ENCODE measurements at places on chromosomes 7 and 10. TPM values are rescaled to one million over a fixed set of nuclear protein-coding genes. Genes with fewer than 3 reads are reported as not detected.

GRCh38 chr10:31490858-31491504 lies 172.0 kb downstream of the ZEB1 start:
- H3K27me3 ChIP-seq, result no peaks in the 10 kb centered on the region
- no peaks in the 10 kb centered on the region for H3K4me1 ChIP-seq
- no peak overlapping the region for H3K27ac ChIP-seq
- no peak overlapping the region for H3K4me3 ChIP-seq

- H3K4me1 ChIP-seq, result peaks cover 28% of the 10 kb centered on the region
- no peak overlapping the region for H3K4me3 ChIP-seq
- no peaks in the 10 kb centered on the region for H3K27me3 ChIP-seq
- no peak overlapping the region for H3K27ac ChIP-seq
- H3K36me3 ChIP-seq, result no peaks in the 10 kb centered on the region
- DNase-seq, result no peak
These were observed 1.9 kb downstream of the SKIDA1 start for GRCh38 chr10:21523557-21524008.

- no peak overlapping the region for H3K27ac ChIP-seq
- H3K4me3 ChIP-seq, result no peak overlapping the region
- H3K27me3 ChIP-seq, result no peaks in the 10 kb centered on the region
- no peak for DNase-seq
- peaks cover 14% of the 10 kb centered on the region for H3K4me1 ChIP-seq
These were observed 37.3 kb downstream of the ADAM12 start for GRCh38 chr10:126351021-126351420.

- no peaks in the 10 kb centered on the region for H3K36me3 ChIP-seq
- H3K4me1 ChIP-seq, result no peaks in the 10 kb centered on the region
- no peak overlapping the region for H3K4me3 ChIP-seq
- no peak for DNase-seq
These were observed 90.1 kb downstream of the ZNF365 start for GRCh38 chr10:62464308-62464707.

DNA sequence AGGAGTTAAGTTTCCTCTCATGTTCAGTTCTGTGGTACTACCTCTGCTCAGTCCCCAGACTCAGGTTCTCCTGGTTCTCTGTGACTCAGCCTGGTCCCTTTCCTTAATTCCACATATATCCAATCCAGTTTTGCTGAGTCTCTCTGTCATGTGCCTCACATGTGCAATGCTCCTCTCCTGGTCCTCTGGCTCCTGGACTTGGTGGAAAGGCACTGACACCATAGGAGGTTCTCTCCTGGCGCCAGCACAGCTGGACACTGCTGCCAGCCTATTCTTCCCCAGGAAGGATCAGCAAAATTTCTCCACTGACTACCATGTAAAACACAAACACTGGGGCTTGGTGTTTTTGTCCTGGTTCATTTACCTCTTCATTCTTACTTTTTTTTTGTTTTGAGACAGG lies 27.8 kb downstream of the GLUD1 start:
- H3K27ac ChIP-seq, result no peak overlapping the region
- H3K4me3 ChIP-seq, result no peak overlapping the region
- H3K4me1 ChIP-seq, result no peaks in the 10 kb centered on the region
- peaks cover 3% of the 10 kb centered on the region for H3K36me3 ChIP-seq
- H3K27me3 ChIP-seq, result no peaks in the 10 kb centered on the region

DNA sequence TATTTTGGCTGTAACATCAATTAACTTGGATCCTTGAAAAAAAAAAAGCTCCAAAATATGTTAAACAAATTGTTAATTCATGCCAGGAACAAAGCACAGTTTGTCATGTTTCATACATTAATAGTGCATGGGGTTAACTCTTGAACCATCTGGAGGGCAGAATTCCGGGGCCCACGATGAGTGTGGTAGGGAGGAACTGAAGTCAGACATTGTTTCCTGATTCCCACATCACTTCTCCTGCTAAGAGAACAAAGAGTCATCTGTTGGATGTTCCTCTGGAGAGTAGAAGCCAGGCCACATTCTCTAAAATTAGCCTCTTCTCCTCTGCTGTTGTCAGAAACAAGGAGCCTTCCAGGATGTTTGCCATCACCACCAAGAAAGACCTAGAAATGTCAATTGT lies 54.6 kb downstream of the TMEM178B start:
- H3K27ac ChIP-seq, result no peak overlapping the region
- H3K4me1 ChIP-seq, result no peaks in the 10 kb centered on the region
- H3K27me3 ChIP-seq, result peaks cover 11% of the 10 kb centered on the region
- no peak for DNase-seq

DNA sequence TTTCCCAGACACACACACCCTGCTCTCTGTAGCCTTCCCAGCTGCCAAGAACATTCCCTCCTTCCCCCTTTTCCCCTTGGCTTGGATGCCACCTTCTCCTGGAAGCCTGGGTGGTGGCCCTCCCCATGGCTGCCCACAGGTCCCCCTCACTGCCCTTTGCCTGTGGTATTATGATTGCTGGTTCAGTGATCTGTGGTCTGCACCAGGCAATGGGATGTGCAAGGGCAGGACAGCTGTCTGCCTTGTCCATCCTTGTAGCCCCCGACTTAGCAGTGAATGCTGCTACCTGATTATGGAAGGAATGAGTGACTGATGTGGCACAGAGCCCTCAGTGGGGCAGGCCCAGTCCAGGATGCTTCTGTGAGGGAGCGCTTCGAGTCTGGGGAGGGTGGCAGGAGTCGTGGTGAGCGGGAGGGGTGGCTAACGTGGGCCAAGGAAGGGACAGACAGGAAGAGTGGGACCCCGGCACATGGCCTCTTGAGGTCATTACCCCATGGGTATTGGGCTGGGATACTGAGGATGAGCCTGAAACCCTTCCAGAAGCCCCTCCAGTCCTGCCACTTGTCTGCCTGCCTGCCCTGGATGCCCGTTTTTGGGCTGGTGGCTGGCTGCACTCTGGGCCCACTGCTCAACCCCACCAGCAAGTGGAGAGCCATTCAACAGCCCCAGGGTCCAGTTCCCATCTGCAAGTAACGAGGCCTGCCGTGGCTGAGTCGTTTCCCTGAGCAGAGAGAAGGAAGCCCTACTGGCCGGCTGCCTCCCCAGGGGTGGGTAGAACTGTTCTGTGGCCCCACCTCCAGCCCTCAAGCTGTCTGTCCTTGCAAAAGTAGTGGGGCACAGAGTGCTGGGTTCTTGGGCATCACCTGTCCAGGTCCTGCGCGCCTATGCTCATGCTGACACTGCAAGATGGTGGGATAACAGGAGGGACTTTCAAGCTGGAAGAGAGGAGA lies 8.8 kb downstream of the CHST3 start:
- no peak for DNase-seq
- 0 out of 2 replicates have a peak overlapping the region, but pooled peaks have one; percentile 89 for H3K27ac ChIP-seq
- H3K4me1 ChIP-seq, result peaks cover 92% of the 10 kb centered on the region
- H3K36me3 ChIP-seq, result no peaks in the 10 kb centered on the region
- no peak overlapping the region for H3K4me3 ChIP-seq
- no peaks in the 10 kb centered on the region for H3K27me3 ChIP-seq

- H3K4me3 ChIP-seq, result peak overlapping the region; percentile 69
- H3K27me3 ChIP-seq, result no peaks in the 10 kb centered on the region
- H3K36me3 ChIP-seq, result peaks cover 54% of the 10 kb centered on the region
- H3K4me1 ChIP-seq, result peaks cover 37% of the 10 kb centered on the region
- no peak for DNase-seq
These were observed 1.3 kb downstream of the PPIF start for GRCh38 chr10:79348640-79348988.

- no peak overlapping the region for H3K4me3 ChIP-seq
- no peaks in the 10 kb centered on the region for H3K27me3 ChIP-seq
- no peak for DNase-seq
- H3K4me1 ChIP-seq, result no peaks in the 10 kb centered on the region
These were observed 118.2 kb downstream of the SNX10 start for GRCh38 chr7:26409661-26410547.

GRCh38 chr10:11197878-11198277 lies 180.2 kb downstream of the CELF2 start:
- no peak overlapping the region for H3K4me3 ChIP-seq
- H3K36me3 ChIP-seq, result no peaks in the 10 kb centered on the region
- 0 out of 2 replicates have a peak, but pooled peaks cover 7% of the 10 kb centered on the region for H3K27me3 ChIP-seq
- H3K27ac ChIP-seq, result no peak overlapping the region
- DNase-seq, result no peak
- H3K4me1 ChIP-seq, result no peaks in the 10 kb centered on the region

DNA sequence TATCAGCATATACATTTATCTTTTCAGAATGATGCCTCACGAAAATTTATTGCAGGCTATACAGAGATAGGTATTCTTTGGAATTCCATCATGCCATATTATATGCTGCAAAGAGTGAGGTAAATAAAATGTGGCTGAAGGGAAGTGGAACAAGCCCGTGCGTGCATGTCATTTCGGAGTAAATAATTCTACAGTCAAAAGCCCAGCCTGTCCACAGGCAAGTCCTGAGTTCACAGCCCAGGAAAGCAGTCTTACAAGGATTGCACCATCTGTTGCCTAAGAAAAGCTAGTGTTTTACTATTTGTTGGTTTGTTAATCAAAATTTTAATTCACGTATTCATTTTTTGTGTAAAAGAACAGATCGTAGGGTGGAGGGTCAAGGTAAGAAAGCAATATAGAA lies 292.4 kb upstream of the AKR1E2 start:
- DNase-seq, result no peak
- no peak overlapping the region for H3K4me3 ChIP-seq
- peaks cover 9% of the 10 kb centered on the region for H3K4me1 ChIP-seq
- no peaks in the 10 kb centered on the region for H3K27me3 ChIP-seq
- no peak overlapping the region for H3K27ac ChIP-seq

DNA sequence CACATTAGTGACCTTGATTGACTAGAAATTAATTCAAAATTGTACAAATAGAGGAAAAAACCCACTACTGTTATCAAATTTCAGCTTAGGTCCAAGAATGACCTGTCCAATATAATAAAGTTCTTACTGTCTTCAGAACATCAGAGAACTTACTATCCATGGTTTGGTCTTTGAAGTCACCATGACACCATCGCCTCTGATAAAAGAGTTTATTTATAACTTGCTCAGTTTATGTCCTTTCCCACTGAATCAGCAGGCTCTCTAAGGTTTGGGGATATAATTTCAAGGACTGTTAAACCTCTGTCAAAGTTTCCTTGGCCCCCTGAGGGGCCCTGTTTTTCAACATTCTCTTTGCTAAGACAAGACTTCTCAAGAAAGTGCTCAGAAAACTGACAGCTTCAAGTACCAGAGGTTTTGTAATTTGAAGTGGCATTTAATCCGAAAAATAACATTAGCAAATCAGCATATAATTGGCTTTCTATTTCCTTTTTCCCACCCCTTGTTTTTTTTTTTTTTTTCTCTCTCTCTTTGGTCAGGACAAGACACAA lies 191.7 kb upstream of the FERD3L start:
- no peak overlapping the region for H3K4me3 ChIP-seq
- H3K27me3 ChIP-seq, result no peaks in the 10 kb centered on the region
- no peaks in the 10 kb centered on the region for H3K4me1 ChIP-seq
- DNase-seq, result no peak
- H3K27ac ChIP-seq, result no peak overlapping the region
- no peaks in the 10 kb centered on the region for H3K36me3 ChIP-seq

DNA sequence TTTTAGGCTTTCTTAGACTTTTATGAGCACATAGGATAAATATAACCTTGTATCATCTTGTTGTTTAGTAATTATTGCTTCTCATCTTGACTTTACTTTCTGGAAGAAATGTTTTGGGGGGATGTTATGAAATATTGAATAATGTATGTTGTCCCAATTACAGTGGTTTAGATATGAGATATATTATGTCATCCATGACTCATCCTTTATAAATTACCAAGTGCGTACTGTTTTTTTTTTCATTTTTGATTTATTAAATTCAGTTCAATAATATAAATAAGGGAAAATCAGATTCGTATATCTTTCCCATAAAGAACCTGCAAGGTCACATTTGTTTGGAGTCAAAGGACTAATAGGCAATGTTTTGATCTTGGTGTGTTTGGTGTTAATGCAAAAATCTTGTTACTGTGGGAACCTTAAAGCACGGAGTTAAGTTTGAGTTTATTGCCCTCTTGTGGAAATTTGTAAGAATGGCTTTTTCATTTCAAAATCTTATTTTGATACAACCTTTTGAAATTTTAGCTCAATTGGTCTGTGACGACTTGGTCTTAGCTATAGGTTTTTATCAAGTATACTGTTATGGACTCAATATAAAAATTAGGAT lies 108.6 kb downstream of the SRI start:
- H3K4me3 ChIP-seq, result no peak overlapping the region
- H3K4me1 ChIP-seq, result no peaks in the 10 kb centered on the region
- no peaks in the 10 kb centered on the region for H3K36me3 ChIP-seq

- H3K27ac ChIP-seq, result peak overlapping the region; percentile 55
- H3K27me3 ChIP-seq, result no peaks in the 10 kb centered on the region
- peaks cover 47% of the 10 kb centered on the region for H3K4me1 ChIP-seq
- peak; percentile 57 for DNase-seq
- no peaks in the 10 kb centered on the region for H3K36me3 ChIP-seq
- peak overlapping the region; percentile 45 for H3K4me3 ChIP-seq
These were observed 5.7 kb downstream of the BLVRA start for GRCh38 chr7:43764039-43764761.

- no peaks in the 10 kb centered on the region for H3K27me3 ChIP-seq
- H3K27ac ChIP-seq, result no peak overlapping the region
- no peaks in the 10 kb centered on the region for H3K36me3 ChIP-seq
- H3K4me3 ChIP-seq, result no peak overlapping the region
- H3K4me1 ChIP-seq, result no peaks in the 10 kb centered on the region
These were observed 24.7 kb downstream of the NOD1 start for GRCh38 chr7:30453921-30454320.

DNA sequence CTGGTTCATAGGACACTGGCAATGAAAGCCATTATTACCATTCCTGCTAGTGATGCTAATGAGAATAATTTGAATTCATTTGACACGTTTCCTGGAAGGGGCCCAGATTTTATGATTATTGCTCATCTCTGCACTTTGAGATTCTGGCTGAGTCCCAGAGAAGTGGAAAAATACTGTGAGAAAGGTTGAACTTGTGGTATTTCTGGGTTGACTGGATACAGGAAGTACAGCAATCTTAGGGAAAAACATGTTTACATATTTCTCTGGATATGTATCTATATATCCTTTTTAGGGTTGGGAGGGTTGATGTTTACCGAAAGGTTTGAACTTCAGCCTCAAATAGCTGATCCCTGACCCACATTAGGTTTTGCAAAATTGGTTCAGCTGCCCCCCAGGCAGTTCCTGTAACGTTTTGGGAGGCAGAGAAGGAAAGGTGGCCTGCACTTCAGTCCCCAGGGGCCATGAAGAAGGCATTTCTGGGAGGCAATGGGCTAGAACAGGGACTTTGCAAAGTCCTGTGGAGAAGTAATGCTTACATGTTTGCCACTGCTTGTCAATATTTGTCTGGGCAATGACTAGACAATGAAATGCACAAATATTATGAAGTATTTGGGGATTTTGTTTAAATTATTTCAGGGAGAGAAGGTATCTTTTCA lies 253.7 kb upstream of the PITRM1 start:
- no peaks in the 10 kb centered on the region for H3K36me3 ChIP-seq
- DNase-seq, result peak; percentile 75
- peak overlapping the region; percentile 83 for H3K27ac ChIP-seq
- H3K27me3 ChIP-seq, result no peaks in the 10 kb centered on the region
- H3K4me3 ChIP-seq, result no peak overlapping the region
- H3K4me1 ChIP-seq, result peaks cover 40% of the 10 kb centered on the region

NUDCD3 gene
- total RNA-seq, result 93.6 TPM

PLCE1 gene
- 11.4 TPM for total RNA-seq

AGMO gene
- total RNA-seq, result not detected

DGKB gene
- total RNA-seq, result 0.15 TPM

SMKR1 gene
- 13.1 TPM for total RNA-seq
